ENCODE measurements at places on chromosomes 1 and 21. TPM values are rescaled to one million over a fixed set of nuclear protein-coding genes. Genes with fewer than 3 reads are reported as not detected.
A peak's percentile ranks its signal among the peaks of the same experiment; 100 is the strongest.

GRCh38 chr1:119554183-119554582, 47.2 kb downstream of the HSD3B1 start:
- H3K4me1 ChIP-seq: no peaks in the 10 kb centered on the region
- H3K27me3 ChIP-seq: peaks cover 2% of the 10 kb centered on the region
- no peaks in the 10 kb centered on the region for H3K36me3 ChIP-seq
- H3K4me3 ChIP-seq: no peak overlapping the region
- DNase-seq: no peak
- no peak overlapping the region for H3K27ac ChIP-seq

GRCh38 chr1:58030456-58030855, 516.1 kb downstream of the OMA1 start:
- no peaks in the 10 kb centered on the region for H3K4me1 ChIP-seq
- no peak overlapping the region for H3K27ac ChIP-seq
- no peak for DNase-seq
- no peak overlapping the region for H3K4me3 ChIP-seq

GRCh38 chr1:51693419-51694155, 76.7 kb downstream of the OSBPL9 start:
- no peaks in the 10 kb centered on the region for H3K4me1 ChIP-seq
- no peak overlapping the region for H3K27ac ChIP-seq
- H3K27me3 ChIP-seq: no peaks in the 10 kb centered on the region
- H3K4me3 ChIP-seq: no peak overlapping the region
- H3K36me3 ChIP-seq: no peaks in the 10 kb centered on the region
- DNase-seq: no peak

DNA sequence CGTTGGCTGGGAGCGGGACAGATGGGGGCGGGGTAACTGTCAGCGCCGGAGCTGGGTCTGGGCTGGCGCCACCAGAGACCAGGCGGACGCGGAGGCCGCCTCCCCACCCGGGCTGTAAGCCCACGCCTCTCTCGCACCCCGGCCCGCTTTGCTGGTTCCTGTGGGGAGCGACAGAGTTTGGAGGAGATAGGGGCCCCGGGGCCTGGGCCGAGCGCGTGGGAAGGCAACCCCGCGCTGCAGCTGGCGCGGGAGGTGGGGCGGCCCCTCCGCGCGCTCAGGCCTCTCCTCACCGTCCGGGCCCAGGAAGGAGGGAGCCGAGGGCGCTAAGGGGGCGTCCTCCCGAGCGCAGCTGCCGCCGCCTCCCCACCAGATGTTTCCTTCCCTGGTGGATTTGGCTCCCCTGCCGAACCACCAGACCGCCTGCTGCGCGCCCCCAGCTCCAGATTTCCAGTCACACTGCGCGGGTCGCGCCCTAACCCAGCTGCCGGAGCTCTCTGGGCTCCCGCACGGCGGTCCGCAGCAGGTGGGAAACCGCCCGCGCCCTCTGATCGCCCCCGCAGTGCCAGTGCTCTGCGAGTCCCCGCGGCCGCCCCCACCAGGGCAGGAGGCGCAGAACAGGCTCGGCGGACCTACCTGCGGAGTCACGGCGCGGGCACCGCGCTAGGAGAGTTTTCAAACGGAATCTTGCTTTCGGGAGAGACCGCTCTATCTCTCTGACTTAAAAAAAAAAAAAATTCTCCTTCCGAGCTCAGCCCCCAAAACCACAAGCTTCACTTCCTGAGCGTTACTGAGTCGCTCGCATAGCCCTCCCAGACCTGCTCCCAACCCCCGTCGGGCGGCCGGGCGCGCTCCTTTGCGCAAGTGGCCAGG, 1.1 kb downstream of the GFI1 start:
- peak; percentile 94 for DNase-seq
- no peaks in the 10 kb centered on the region for H3K27me3 ChIP-seq
- peaks cover 42% of the 10 kb centered on the region for H3K36me3 ChIP-seq
- H3K27ac ChIP-seq: peak overlapping the region; percentile 91
- H3K4me1 ChIP-seq: peaks cover 44% of the 10 kb centered on the region

The CFHR5 gene
- total RNA-seq: not detected

DNA sequence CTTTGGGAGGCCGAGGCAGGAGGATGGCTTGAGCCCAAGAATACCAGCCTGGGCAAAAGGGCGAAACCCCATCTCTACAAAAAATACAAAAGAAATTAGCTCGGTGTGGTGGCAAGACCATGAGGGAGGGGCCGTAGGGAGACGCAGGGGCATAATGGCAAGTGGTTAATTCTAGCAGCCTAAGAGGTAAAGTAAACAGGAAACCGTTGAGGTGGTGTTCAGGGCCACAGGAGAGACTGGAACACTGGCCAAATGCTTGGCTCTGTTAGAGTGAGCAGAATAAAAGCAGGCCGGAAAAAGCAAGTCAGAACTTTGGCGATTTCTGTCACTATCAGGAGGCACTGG, 89.2 kb downstream of the RIPK4 start:
- peaks cover 23% of the 10 kb centered on the region for H3K27me3 ChIP-seq
- peaks cover under 1% of the 10 kb centered on the region for H3K4me1 ChIP-seq
- DNase-seq: no peak
- H3K27ac ChIP-seq: no peak overlapping the region

GRCh38 chr1:60461925-60462595, 388.5 kb upstream of the C1orf87 start:
- no peak overlapping the region for H3K27ac ChIP-seq
- no peaks in the 10 kb centered on the region for H3K4me1 ChIP-seq
- DNase-seq: no peak
- H3K27me3 ChIP-seq: no peaks in the 10 kb centered on the region

The EPHA10 gene
- not detected for total RNA-seq

DNA sequence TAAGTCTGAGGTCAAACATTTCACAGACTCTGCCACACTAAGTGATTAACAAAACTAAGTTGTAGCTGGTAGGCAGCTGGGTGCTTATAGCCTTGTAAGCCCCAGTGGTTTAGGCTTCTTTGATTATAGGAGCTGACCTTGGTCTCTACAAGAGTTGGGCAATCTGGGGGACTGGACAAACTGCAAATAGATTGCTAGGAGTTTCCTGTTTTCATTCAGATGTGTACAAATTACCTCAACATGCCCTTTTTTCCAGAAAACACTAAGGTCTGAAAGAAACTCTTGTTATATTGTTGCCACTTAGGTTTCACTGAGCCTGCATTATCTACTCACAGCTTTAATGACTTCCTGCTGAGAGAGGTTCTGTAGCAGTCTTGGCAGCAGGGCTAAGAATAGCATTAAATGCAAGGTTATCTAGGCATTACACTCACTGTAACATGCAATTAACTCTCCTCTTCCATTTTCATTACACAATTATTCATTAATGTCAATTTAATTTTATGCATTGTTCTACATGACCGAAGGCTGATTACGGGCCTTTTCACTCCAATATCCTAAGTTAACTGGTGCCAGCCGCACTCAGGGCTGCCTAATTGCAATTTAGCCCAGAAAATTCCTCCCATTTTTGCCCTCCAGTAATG, 314.0 kb downstream of the LMO4 start:
- H3K27ac ChIP-seq: no peak overlapping the region
- no peak overlapping the region for H3K4me3 ChIP-seq
- H3K27me3 ChIP-seq: no peaks in the 10 kb centered on the region
- H3K4me1 ChIP-seq: no peaks in the 10 kb centered on the region
- H3K36me3 ChIP-seq: no peaks in the 10 kb centered on the region

- no peak overlapping the region for H3K4me3 ChIP-seq
- no peak for DNase-seq
- H3K27me3 ChIP-seq: no peaks in the 10 kb centered on the region
- H3K36me3 ChIP-seq: no peaks in the 10 kb centered on the region
- H3K27ac ChIP-seq: no peak overlapping the region
Measured at GRCh38 chr1:231990388-231990787, 363.8 kb downstream of the DISC1 start.

GRCh38 chr1:119733754-119734153, 22.0 kb downstream of the PHGDH start:
- H3K27ac ChIP-seq: no peak overlapping the region
- H3K36me3 ChIP-seq: peaks cover 64% of the 10 kb centered on the region
- no peaks in the 10 kb centered on the region for H3K4me1 ChIP-seq

DNA sequence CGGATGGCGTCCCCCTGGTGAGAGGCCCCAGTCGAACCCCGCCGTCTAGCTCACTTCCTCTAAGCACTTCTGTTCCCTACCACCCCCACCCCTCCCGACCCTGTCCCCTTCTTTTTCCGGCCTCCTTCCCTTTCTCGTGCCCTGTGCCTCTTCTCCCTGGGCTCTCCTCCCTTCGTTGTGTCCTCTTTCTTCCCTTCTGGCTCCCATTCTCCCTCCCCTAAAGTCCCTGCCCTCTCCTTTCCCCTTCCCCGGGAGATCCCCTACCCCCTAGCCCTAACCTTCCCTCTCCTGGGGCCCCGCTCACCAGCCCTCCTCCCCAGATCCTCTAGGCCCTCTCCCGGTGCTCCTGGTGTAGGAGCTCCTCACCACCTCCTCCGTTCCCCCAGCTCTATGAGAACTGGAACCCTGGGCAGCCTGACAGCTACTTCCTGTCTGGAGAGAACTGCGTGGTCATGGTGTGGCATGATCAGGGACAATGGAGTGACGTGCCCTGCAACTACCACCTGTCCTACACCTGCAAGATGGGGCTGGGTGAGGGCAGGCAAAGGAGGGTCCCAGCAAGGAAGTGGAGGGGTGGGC, 15.9 kb downstream of the BCAN start:
- no peak overlapping the region for H3K27ac ChIP-seq
- no peaks in the 10 kb centered on the region for H3K36me3 ChIP-seq
- no peak overlapping the region for H3K4me3 ChIP-seq
- peaks cover 61% of the 10 kb centered on the region for H3K4me1 ChIP-seq
- no peak for DNase-seq

DNA sequence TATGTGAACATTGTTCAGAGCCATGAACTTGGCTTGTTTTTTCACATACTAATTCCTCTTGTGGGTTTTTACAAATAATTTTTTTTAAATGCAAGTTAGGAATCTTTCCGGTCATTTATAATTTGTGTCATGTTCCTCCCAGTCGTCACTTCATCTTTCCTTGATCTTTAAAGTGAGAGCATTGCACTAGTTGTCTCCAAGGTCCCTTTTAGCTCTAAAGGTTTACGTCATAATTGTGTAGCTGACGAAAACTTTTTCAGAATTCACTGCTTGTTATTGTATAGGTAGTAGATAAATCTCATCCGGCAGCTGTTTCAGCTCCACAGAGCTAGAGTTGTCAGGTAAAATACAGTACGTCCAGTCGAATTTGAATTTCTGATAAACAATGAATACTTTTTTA, 33.6 kb downstream of the SOAT1 start:
- H3K27ac ChIP-seq: no peak overlapping the region
- DNase-seq: no peak
- H3K36me3 ChIP-seq: peaks cover 58% of the 10 kb centered on the region
- peaks cover 5% of the 10 kb centered on the region for H3K4me1 ChIP-seq
- no peaks in the 10 kb centered on the region for H3K27me3 ChIP-seq

The BNIPL gene
- total RNA-seq: 1.8 TPM

- no peaks in the 10 kb centered on the region for H3K36me3 ChIP-seq
- no peak overlapping the region for H3K27ac ChIP-seq
- H3K4me3 ChIP-seq: no peak overlapping the region
Measured at GRCh38 chr1:245074232-245074747, 80.5 kb upstream of the KIF26B start.

DNA sequence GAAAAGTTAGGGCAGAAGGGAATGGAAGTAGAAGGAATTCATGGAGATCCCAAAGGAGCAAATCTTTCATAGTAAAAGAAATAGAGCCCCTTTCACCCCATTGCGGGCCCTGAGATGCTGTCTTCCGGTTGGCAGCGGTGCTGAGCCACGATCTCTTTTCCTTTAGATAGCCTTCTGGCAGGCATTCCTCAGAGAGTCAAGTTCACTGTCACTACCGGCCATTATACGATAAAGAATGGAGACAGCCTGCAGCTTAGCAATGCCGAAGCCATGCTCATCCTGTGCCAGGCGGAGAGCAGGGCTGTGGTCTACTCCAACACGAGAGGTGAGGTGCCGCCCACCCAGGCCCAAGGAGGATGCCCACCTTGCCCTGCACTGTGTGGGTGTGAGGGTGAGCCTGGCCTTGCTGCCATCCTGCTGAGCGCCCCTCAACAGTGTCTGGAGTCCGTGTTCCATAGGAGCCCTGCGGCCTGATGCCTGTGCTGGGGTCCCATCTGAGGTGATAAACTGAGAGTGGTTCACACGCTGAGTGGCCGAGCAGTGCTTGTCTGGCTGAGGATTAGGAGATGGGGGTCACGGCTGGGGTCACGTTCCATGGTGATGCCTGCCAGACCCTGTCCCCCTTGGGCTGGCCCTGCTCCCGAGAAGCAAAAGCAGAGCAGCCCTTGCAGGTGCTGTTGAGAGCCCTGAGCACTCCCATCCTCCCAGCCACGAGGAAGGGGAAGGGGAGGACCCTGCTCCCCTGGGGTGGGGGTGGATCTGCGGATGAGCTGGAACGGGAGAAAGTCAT, 20.4 kb upstream of the PWP2 start:
- H3K27me3 ChIP-seq: no peaks in the 10 kb centered on the region
- H3K4me1 ChIP-seq: peaks cover 90% of the 10 kb centered on the region
- peak overlapping the region; percentile 95 for H3K27ac ChIP-seq
- peak overlapping the region; percentile 75 for H3K4me3 ChIP-seq
- peak; percentile 20 for DNase-seq

DNA sequence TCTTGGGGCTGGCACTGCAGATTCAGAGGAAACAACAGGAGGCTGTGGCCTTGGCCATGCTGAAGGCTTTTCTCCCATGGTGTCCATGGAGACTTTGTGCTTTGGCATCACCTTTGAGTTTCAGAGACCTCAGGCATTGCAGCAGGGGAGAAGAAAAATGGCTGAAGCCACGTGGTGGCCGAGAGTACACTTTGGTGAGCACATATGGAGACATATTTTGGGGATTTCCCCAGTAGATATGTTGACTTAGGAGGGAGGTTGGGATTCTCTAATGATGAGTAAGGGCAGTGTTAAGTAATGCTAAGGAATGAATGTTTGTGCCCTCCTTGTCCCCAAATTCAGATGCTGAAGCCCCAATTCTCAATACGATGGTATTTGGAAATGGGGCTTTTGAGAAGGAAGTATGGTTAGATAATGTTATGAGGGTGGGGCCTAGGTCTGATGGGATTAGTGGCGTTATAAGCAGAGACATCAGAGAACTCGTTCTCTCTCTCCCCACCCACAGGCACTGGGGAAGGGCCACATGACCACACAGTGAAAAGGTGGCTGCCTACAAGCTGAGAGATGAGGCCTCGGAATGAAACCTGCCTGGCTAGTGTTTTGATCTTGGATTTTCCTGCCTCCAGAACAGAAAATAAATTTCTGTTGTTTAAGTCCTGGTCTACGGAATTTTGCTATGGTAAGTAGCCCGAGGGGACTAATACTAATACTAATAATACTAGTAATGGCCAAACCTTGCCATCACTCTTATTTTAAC, 98.6 kb downstream of the TBX19 start:
- H3K4me3 ChIP-seq: no peak overlapping the region
- H3K4me1 ChIP-seq: no peaks in the 10 kb centered on the region
- H3K27me3 ChIP-seq: peaks cover 4% of the 10 kb centered on the region
- H3K27ac ChIP-seq: no peak overlapping the region
- H3K36me3 ChIP-seq: no peaks in the 10 kb centered on the region
- DNase-seq: no peak

DNA sequence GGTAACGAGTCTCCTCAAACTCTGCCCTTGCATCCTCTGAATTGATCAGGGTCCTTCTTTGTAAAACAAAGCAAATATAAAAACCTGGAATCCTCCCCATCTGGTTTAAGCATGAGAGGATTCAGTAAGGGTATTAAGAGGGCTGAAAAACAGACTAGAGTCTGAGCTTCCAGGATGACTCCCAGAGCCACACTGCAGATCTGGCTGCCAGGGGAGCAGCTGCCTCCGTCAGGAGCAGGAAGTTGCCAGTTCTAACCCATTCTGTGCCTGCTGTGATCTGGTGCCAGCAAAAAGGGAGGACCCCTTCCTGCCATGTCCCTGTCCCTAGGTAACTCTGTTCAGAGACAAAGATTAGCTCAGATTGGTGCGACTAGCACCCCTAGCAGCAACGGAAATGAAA, 27.5 kb downstream of the SERTAD4 start:
- peaks cover 16% of the 10 kb centered on the region for H3K27me3 ChIP-seq
- no peak overlapping the region for H3K4me3 ChIP-seq
- H3K36me3 ChIP-seq: no peaks in the 10 kb centered on the region
- H3K4me1 ChIP-seq: no peaks in the 10 kb centered on the region
